Thyroid gland (tissue), 4 donors: ENCODE measurements at places on chromosomes 13 and 19.

GRCh38 chr13:28609381-28609780 lies 49.5 kb upstream of the POMP start:
- no peaks in the 10 kb centered on the region for H3K27me3 ChIP-seq
- H3K4me1 ChIP-seq, result no peaks in the 10 kb centered on the region
- H3K36me3 ChIP-seq, result no peaks in the 10 kb centered on the region
- no peak for DNase-seq

GRCh38 chr19:1699386-1699785 lies 47.0 kb upstream of the TCF3 start:
- H3K36me3 ChIP-seq, result no peaks in the 10 kb centered on the region
- no peaks in the 10 kb centered on the region for H3K4me1 ChIP-seq
- no peak for DNase-seq
- H3K4me3 ChIP-seq, result no peak overlapping the region
- H3K27ac ChIP-seq, result no peak overlapping the region

- no peaks in the 10 kb centered on the region for H3K27me3 ChIP-seq
Measured at GRCh38 chr19:1274081-1274851, 1.1 kb upstream of the FAM174C start.

- no peak for DNase-seq
- H3K36me3 ChIP-seq, result no peaks in the 10 kb centered on the region
- no peak overlapping the region for H3K4me3 ChIP-seq
- H3K27ac ChIP-seq, result no peak overlapping the region
- no peaks in the 10 kb centered on the region for H3K4me1 ChIP-seq
- no peaks in the 10 kb centered on the region for H3K27me3 ChIP-seq
Measured at GRCh38 chr13:33639626-33640080, 178.3 kb upstream of the RFC3 start.

GRCh38 chr13:26660766-26661165 lies 99.8 kb downstream of the GPR12 start:
- no peak for DNase-seq
- no peak overlapping the region for H3K27ac ChIP-seq
- peaks cover 27% of the 10 kb centered on the region for H3K4me1 ChIP-seq
- H3K27me3 ChIP-seq, result no peaks in the 10 kb centered on the region

DNA sequence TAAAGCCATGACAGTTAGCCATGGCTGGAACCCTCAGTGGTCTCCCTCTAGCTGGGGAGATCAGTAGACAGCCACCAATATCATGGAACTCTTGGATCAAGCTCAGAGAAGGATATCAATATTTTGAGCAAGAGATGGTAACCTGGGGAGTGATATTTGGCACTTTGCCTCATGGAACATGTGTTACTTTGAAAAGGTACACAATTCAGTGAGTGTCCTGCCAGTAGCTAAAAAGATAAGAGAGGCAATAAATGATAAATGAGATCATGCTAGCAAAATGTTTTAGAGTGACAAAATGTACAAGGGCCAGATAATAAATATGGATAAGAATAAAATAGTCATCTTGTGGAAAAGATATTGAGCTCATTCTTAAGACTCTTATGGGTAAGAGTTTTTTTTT lies 1618.7 kb downstream of the OLFM4 start:
- H3K27me3 ChIP-seq, result no peaks in the 10 kb centered on the region
- H3K4me1 ChIP-seq, result no peaks in the 10 kb centered on the region

DNA sequence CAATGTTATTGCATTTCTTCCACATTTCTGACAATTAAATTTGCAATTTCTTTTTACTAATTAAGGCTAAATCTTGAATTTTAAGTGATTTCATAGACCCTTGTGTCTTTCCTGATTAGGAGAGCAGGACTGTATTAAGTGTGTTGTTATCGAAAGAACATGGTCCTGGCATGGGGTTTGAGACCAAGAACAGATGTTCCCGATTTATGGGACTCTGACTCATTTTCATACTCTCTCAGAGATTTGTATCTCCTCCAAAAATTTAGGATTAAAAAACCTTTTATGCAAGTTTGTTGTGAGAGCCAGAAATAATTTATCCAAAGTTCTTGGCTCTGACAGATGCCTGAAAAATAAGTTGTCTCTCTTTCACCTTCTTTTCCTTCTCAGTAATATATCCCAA lies 589.3 kb upstream of the ARGLU1 start:
- no peak for DNase-seq
- H3K27ac ChIP-seq, result no peak overlapping the region
- no peaks in the 10 kb centered on the region for H3K27me3 ChIP-seq

- no peaks in the 10 kb centered on the region for H3K36me3 ChIP-seq
- H3K27me3 ChIP-seq, result no peaks in the 10 kb centered on the region
- H3K4me1 ChIP-seq, result no peaks in the 10 kb centered on the region
- no peak overlapping the region for H3K27ac ChIP-seq
Measured at GRCh38 chr13:77742801-77743200, 45.3 kb downstream of the SLAIN1 start.

- no peak for DNase-seq
- H3K4me3 ChIP-seq, result no peak overlapping the region
- H3K36me3 ChIP-seq, result peaks cover 20% of the 10 kb centered on the region
- H3K27me3 ChIP-seq, result no peaks in the 10 kb centered on the region
Measured at GRCh38 chr19:51354103-51354741, 12.0 kb downstream of the ETFB start.

- no peak overlapping the region for H3K4me3 ChIP-seq
- no peak for DNase-seq
- H3K4me1 ChIP-seq, result no peaks in the 10 kb centered on the region
- H3K27me3 ChIP-seq, result no peaks in the 10 kb centered on the region
- no peaks in the 10 kb centered on the region for H3K36me3 ChIP-seq
Measured at GRCh38 chr19:23437901-23438300, 42.6 kb upstream of the ZNF91 start.

DNA sequence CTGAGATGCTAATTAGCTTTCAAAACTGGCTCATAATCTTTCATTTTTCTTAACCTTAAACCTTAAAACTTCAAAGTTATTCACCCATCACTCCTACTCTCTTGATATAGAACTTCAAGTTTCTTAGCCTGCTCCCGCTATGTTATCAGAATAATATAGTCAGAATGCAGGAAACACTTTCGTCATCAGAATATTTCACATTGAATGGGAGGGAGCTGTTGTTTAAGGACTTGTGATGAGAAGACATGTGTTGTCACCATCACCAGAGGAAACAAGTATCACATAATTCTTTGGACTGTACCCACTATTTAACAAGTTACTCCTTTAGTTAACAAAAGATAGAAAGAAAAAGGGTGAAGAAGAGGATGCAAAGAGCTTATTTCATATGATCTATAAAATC lies 65.0 kb upstream of the FNDC3A start:
- no peak for DNase-seq
- H3K36me3 ChIP-seq, result no peaks in the 10 kb centered on the region
- no peaks in the 10 kb centered on the region for H3K4me1 ChIP-seq
- H3K4me3 ChIP-seq, result no peak overlapping the region
- no peaks in the 10 kb centered on the region for H3K27me3 ChIP-seq
- no peak overlapping the region for H3K27ac ChIP-seq

- no peaks in the 10 kb centered on the region for H3K4me1 ChIP-seq
- peak; percentile 9 for DNase-seq
- peaks cover 34% of the 10 kb centered on the region for H3K36me3 ChIP-seq
- H3K27me3 ChIP-seq, result no peaks in the 10 kb centered on the region
- H3K4me3 ChIP-seq, result no peak overlapping the region
Measured at GRCh38 chr13:45511310-45512097, 46.8 kb downstream of the COG3 start.

DNA sequence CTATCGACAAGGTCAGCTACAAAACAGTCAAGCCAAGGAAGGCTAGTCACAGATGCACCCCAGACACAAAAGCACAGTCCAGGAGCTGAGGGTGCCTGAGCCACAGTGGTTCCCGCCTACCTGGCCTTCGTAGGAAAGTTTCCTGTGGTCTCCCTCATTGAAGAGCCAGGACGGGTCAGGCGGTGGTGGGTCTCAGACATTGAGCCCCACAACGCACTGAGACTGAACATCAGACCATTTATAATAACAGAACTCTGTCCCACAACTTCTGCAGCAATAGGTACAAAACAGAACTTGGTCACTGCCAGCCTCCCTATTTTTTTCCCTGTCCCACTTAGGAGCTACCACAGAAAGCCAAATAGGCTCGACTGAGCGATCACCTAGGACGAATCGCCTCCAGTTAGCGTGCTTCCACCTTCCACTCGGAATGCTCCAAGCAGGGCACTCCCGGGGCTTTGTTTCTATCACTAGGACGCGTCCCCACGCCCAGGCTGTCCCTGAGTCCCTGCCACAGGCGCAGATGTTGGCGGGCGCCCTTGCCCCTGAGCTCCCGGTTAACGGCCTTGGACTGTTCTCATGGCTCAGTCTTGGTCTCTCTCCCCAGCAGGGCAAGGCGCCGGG lies 640 bp upstream of the ZNF544 start:
- H3K36me3 ChIP-seq, result peaks cover 19% of the 10 kb centered on the region
- H3K27ac ChIP-seq, result peak overlapping the region; percentile 37
- peak; percentile 32 for DNase-seq
- no peaks in the 10 kb centered on the region for H3K27me3 ChIP-seq
- peaks cover 13% of the 10 kb centered on the region for H3K4me1 ChIP-seq
- H3K4me3 ChIP-seq, result peak overlapping the region; percentile 72

- no peaks in the 10 kb centered on the region for H3K36me3 ChIP-seq
- no peaks in the 10 kb centered on the region for H3K27me3 ChIP-seq
- peak; percentile 43 for DNase-seq
- H3K27ac ChIP-seq, result peak within 1 kb of the TSS; percentile 59
- H3K4me1 ChIP-seq, result no peaks in the 10 kb centered on the region
Measured at GRCh38 chr19:16888629-16889365, at the start of gene F2RL3. Gene F2RL3 (plus strand): TSS chr19:16888999. CDS start chr19:16889190, 191 bp downstream.

- H3K4me3 ChIP-seq, result no peak overlapping the region
- no peak for DNase-seq
- no peaks in the 10 kb centered on the region for H3K36me3 ChIP-seq
- no peak overlapping the region for H3K27ac ChIP-seq
Measured at GRCh38 chr13:24087605-24088225, 72.8 kb upstream of the SPATA13 start.

GRCh38 chr19:1747285-1748114 lies 5.8 kb upstream of the ONECUT3 start:
- no peaks in the 10 kb centered on the region for H3K36me3 ChIP-seq
- H3K27ac ChIP-seq, result no peak overlapping the region
- H3K4me1 ChIP-seq, result peaks cover 9% of the 10 kb centered on the region
- no peak for DNase-seq
- peaks cover 43% of the 10 kb centered on the region for H3K27me3 ChIP-seq
